ENCODE measurements at places on chromosomes 7 and 10.

GRCh38 chr7:130410868-130411541 lies 29.8 kb downstream of the CEP41 start:
- DNase-seq, result no peak

- DNase-seq, result no peak
These were observed 221.7 kb downstream of the KIAA1217 start for GRCh38 chr10:24430591-24430990.

- DNase-seq, result no peak
These were observed 130.5 kb upstream of the NPS start for GRCh38 chr10:127418536-127419168.

DNA sequence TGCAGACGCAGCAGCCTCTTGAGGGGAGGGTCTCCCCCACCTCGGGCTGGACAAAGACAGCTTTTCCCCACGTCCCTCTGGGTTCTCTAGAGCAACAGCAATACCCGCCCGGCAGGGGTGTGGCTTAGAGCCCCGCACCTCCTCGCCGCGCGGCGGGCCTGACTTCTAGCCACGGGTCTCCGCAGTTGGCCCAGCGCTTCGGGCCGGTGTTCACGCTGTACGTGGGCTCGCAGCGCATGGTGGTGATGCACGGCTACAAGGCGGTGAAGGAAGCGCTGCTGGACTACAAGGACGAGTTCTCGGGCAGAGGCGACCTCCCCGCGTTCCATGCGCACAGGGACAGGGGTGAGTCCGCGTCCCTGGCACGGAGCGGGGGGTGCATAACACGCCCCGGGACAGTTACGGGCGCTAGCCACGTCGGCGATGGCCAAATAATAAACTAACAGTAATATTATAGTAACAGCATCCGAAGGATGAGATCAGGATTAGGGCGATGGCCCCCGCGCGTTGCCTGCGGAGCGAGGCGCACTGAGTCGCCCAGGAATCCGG lies 1.2 kb downstream of the CYP2E1 start:
- no peak for DNase-seq

- peak; percentile 42 for DNase-seq
These were observed 74.1 kb downstream of the DNAH11 start for GRCh38 chr7:21616796-21617436.

DNA sequence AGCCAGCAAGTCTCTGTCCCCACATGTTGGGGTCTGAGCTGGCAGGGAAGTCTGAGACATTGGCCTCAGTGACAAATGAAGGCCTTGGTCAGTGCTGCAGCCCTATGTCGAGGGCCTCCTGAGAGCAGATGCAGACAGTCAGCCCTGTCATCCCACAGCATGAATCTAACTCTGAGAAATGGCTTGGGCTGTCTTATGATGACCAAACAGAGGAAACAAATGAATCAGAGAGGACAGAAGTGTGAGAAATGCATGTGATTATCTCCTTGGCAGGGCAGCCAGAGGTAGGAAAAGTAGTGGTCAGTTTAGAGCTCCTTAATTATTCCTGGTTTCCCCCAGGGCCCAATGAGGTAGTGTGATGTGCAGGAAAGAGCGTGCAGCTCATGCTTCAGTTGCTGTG lies 287.6 kb downstream of the SORCS3 start:
- DNase-seq, result no peak

GRCh38 chr7:80764132-80764531 lies 125.7 kb downstream of the CD36 start:
- DNase-seq, result no peak

GRCh38 chr10:11693376-11693775 lies 48.8 kb upstream of the ECHDC3 start:
- DNase-seq, result no peak

- no peak for DNase-seq
These were observed 40.0 kb downstream of the DIP2C start for GRCh38 chr10:649445-649797.

GRCh38 chr10:4131407-4132215 lies 346.6 kb upstream of the KLF6 start:
- peak; percentile 49 for DNase-seq

DNA sequence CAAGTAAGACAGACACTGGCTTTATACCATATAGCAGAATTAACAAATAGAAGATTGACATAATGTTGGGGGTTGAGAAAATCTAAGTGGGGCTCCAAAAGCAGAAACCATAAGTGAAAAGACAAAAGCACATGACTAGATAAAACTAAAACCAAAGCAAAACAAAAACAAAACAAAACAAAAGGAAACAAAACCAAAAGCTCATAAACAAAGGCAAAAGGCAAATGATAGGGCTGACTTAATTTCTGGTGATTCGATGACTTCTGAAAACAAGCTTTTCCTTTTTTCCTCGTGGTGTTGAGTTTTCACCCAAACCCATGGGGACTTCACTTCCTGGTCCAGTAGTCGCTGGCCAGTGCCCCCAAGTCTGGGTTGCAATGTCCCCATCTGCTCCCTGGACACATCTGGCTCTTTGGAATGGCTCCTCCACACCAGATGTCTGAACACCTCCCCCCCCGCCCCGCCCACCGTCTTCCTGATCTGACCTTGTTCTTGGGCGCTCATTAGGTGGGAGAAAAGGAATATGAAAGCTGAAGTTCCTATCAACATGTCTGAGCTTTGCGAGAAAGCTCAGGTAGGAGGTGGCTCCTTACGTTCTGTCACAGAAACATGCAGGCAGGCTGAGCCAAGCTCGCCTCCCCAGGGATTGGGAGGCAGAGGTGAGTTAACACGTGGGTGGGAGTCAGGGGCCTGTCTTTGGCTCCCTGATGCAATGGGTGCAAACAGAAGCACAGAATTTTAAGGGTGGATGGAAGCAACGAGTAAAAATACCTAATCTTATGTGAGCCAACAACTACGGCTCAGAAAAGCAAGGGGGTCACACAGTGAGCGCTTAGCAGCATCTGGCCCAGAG lies 121.0 kb downstream of the NEURL1 start:
- no peak for DNase-seq

DNA sequence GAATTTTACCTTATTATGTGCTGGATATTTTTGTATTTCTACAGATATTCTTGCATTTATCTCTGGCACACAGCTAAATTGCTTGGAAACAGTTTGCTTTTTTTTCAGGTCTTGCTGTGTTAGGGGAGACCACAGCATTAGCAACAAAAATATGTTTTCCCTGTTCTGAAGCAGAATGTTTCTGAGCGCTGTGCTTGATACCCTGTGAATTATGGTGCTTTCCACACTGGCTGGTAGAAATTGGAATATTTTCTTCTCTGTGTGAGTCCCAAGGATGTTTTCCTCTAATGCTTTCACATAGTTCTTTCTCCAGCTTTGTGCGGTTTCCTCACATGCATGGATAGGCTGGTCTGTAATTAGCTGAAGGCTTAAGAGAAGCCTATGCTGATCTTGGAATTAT lies 651.6 kb upstream of the IGFBP3 start:
- DNase-seq, result no peak

GRCh38 chr10:4353964-4354363 lies 472.0 kb upstream of the AKR1E2 start:
- DNase-seq, result no peak

- DNase-seq, result no peak
These were observed 2.7 kb upstream of the SYPL1 start for GRCh38 chr7:106114716-106115383.

Data from SW480 (cell line).